ENCODE measurements at places on chromosomes 16 and 17.

- DNase-seq, result peak; percentile 78
Measured at GRCh38 chr17:2396568-2397246, 4.2 kb downstream of the MNT start.

- no peak for DNase-seq
Measured at GRCh38 chr16:90044111-90044551, 24.9 kb upstream of the DBNDD1 start.

DNA sequence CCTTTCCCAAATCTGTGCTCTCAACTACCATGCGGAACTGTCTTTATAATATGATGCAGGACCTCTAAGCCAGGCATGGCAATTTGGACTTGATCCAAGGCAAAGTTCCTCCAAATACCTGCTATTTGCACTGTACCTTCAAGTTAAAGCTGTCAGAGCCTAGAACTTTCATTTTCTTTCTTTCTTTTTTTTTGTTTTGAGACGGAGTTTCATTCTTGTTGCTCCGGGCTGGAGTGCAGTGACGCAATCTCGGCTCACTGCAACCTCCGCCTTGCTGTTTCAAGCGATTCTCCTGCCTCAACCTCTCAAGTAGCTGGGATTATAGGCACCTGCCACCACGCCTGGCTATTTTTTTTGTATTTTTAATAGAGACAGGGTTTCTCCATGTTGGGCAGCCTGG lies 51.7 kb downstream of the ARHGAP27 start:
- no peak for DNase-seq

GRCh38 chr17:82663381-82664275 lies 15.4 kb upstream of the WDR45B start:
- no peak for DNase-seq
